ENCODE measurements at places on chromosomes 5 and 9. TPM values are rescaled to one million over a fixed set of nuclear protein-coding genes. Genes with fewer than 3 reads are reported as not detected.
A peak's percentile ranks its signal among the peaks of the same experiment; 100 is the strongest.

The UGT3A2 gene
- not detected for total RNA-seq

The IL9 gene
- not detected for total RNA-seq

The LRRTM2 gene
- under 0.01 TPM for total RNA-seq

The ALDH1A1 gene
- total RNA-seq, result 155 TPM

The GABRA1 gene
- not detected for total RNA-seq

The ADGRV1 gene
- total RNA-seq, result not detected

The PCDHA4 gene
- total RNA-seq, result 0.40 TPM

The SPINK13 gene
- total RNA-seq, result not detected

The ZNF300 gene
- total RNA-seq, result 7.2 TPM

The FGD3 gene
- not detected for total RNA-seq

The CEL gene
- total RNA-seq, result 0.57 TPM

The GZMA gene
- not detected for total RNA-seq

The ACTBL2 gene
- total RNA-seq, result not detected

DNA sequence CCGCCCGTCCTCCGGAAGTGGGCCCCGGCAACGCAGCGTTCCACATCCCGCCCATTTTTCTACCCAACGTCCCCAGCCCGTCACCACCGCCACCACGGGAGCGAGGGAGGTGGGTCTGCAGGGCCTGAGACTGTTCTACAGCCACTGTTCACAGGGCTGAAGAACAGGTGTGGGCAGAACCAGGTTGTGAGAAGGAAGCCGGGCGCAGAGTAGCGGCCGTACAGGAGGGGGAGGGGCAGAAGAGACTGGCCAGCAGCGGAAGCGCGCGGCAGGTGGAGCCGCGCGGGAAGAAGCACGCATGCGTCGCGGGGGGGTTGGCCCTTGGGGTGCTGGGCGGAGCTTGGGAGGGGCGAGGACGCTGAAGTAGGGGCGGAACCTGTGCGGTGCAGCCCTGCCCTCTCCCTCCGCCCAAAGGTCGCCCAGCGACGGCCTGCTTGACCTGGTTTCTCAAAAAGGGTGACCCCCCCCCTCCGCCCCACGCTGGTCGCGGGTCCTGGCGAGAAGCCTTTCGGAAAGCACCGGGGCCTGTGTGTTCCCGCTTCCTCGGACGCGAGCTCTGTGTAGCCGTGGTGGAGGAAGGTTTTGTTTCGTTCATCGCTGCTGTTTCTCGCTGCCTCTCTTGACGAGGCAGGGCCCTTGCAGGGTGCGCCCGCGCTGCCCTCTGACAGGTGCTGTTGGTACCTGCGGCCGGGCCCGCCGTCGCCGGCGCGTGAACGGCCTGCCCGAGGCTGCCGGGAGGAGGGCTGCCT lies 7.8 kb upstream of the MGAT1 start:
- DNase-seq, result peak; percentile 91

DNA sequence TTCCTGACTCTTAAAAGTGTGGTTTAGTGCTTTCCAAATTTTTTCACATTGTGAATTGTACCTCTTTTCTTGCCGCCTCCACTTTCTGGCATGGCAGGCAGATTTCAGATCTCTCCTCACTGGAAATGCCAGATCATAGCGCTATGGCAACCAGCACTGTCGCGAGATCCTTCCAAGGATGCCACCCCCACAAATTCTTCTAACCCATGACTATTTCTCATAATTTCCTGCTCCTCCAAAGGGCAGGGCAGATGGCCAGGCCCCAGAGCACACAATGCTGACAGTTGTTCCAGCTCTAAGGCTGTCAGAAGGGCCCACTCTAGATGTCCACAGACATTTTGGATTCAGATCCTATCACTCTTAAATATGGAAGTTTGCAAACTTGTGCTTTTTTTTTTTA lies 446.2 kb upstream of the RIOK2 start:
- peak; percentile 95 for DNase-seq

GRCh38 chr9:88651682-88652633 lies 117.0 kb downstream of the NXNL2 start:
- peak; percentile 97 for DNase-seq

DNA sequence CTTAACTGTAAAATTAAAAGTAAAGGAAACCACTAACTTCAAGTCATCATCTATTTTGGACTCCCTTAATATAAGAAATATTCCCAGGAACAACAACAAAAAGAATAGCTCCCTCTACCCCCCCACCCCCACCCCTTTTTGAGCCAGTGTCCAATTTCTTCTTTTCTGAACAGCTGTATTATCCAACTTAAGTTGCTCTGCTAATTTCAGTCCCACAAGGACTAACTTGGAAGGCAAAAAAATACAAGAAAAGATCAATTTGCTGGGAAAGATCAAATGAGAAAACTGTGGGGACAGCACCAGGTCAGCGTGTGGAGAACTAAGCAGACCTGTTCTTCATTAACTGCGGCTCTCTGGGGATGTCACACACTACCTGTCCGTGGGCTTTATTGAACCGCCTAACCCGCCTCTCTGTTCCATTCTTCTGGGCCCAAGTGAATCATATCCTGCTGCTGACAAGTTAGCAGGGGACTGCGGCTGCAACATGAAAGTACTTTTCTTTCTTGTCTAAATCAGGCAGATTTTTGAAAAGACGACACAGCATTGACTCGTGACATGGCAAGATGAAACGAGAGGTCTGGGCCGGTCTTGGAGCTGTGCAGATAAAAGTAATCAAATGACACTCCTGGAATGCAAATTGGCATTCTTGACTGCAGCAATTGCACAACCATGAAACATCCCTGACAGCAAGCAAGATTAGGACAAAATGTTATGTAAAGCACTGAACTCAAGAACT lies 2.7 kb downstream of the BNC2 start:
- DNase-seq, result peak; percentile 80

DNA sequence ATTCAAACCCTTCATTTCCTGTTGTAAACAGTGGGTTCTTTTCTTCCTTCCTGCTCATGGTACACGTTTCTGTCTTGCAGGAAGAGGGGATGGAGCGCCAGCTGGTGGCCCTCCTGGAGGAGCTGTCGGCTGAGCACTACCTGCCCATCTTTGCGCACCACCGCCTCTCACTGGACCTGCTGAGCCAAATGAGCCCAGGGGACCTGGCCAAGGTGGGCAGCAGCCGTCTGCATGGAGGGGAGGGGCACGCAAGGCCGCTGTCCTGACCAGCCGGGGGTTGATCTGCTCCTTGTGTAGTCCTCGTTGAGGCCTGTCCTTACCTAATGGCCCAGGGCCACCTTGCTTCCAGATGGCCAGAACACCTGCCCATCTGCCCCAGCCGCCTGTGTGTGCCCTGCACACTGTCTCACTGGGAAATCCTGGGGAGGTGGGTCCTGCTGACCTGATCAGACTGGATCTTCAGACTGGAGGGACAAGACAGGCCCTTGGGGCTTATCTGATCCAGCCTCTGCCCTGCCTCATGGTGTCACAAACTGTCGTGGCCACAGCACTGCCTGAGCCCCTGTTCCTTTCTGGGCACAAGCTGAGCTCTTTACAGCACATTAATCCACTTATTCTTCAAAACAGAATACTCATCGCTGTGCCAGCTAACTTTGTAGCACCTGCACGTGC lies 44.7 kb downstream of the LRSAM1 start:
- no peak for DNase-seq

GRCh38 chr5:140176031-140176387 lies 1.0 kb downstream of the CYSTM1 start:
- DNase-seq, result no peak

- DNase-seq, result no peak
Measured at GRCh38 chr9:99713838-99714306, 107.8 kb upstream of the NR4A3 start.

- DNase-seq, result peak; percentile 30
Measured at GRCh38 chr5:9302218-9302617, 243.7 kb downstream of the SEMA5A start.

DNA sequence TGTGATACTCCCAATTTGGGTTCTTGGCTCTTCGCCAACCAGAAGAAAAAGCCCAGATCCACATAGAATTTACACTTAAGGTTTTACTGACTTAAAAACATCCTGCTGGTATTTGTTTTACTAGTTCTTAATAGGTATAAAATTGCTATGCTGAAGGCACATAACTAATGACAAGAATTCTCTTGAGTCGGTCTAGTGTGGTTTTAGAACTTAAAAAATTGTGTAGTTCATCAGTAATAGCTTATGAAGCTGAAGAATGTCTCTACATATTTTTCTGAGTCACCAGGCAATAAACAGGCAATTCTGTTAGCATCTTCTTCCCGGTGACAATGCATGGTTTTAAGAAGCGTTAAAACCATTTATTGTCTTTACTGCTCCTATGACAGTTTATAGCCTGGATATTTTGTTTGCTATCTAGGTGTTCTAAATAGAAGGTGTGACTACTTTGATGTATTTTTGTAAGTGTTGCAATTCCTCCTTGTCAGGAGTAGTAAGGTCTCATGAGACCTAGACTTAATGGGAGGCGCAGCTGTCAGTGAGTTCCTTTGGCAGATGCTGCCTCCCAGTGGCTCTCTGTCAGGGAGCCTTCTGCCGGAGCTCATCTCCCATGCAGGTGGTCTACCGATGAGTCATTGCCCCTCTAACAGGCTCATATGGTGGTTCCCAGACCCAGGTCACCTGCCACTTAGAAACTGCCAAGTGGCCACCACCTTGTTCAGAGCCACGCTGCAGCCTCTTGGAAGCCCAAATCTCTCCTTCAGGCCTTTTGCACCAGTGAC lies 173.8 kb downstream of the MAST4 start:
- DNase-seq, result peak; percentile 17

DNA sequence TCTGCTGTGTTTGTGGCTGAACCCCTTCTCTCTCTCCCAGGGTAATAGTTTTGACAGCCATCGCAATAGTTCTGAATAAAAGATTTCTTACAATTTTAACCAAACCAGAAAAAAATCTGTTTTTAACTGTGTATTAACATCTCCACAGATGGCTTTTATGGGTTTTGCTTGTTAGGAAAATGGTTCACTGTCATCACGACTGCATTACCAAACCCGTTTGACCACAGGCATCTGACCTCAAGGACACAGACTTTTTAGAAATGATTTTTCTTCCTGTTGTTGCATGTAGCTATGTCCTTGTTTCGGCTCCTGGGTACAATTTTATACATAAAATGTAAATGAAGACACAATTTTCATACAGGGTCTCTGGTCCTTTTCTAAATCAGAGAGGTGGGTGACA lies 316.1 kb downstream of the IRX1 start:
- DNase-seq, result no peak

- DNase-seq, result no peak
Measured at GRCh38 chr9:93307468-93308157, 123.7 kb downstream of the WNK2 start.

- no peak for DNase-seq
Measured at GRCh38 chr9:111644195-111644772, 13.2 kb downstream of the DNAJC25 start.

GRCh38 chr9:2478421-2478820 lies 143.2 kb upstream of the VLDLR start:
- no peak for DNase-seq

GRCh38 chr5:149838881-149839739 lies 105.5 kb downstream of the PDE6A start:
- peak; percentile 63 for DNase-seq

DNA sequence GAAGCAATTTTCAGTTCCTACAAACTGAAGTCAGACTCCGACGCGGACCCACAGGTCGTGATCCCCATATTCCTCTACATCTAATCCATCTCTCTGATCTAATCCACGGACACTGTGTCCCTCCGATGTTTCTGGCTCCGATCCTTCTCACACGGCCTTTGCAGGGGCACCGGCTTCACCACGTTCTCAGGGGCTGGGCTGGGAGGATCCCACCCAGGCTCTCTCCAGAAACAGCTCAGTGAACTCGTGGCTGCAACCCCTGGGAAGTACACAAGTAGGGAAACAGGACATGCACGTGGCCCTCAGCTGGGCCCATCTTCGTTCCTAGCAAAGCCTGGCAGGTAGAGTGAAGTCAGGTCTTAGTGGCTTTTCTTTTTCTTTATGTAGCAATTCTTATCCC lies 49.1 kb upstream of the OLFM1 start:
- no peak for DNase-seq

GRCh38 chr5:25027061-25027460 lies 382.3 kb upstream of the CDH10 start:
- no peak for DNase-seq

DNA sequence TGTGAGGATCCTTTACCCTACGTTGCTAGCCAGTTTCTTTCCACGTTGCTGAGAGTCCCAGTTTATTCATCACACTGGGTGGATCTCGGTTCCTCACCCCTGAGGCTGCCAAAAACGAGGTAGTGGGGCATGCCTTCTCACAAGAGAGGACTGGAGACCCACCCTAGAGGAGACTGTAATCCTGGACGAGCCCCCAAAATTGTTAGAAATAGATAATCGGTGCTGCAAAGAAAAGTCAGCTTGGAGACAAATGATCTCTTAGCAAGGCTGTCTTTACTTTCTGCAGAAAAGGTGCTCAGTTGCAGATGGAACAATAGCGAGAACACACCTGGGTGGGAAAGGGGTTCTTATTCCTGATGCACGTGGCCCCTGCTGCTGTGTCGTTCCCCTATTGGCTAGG lies 101.8 kb downstream of the TMEM167A start:
- no peak for DNase-seq

DNA sequence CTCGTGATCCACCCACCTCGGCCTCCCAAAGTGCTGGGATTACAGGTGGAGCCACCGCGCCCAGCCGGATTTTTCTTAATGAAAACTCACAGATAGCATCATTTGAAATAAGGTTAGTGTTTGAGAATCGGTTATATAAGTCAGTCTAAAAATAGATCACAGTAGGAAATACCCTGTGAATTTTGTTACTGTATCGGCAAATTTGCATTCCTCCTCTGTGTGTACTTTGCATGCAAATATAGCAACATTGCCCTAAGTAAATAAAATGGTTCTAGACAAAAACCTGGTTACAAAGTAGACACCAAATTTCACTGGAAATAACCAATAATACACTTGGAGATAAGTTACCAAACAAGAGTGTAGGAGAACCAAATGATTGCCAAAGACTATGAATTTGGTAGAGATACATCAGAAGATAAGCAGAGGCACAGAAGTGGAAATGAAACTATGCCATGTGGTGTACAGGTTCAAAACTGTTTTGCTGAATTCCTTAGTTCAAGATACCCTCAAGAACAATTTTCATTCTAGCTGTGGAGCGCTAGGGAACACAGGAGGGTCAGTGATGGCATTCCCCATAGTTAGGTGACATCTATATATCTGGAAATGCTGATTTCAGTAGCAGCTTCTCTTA lies 58.1 kb downstream of the ICE1 start:
- no peak for DNase-seq

DNA sequence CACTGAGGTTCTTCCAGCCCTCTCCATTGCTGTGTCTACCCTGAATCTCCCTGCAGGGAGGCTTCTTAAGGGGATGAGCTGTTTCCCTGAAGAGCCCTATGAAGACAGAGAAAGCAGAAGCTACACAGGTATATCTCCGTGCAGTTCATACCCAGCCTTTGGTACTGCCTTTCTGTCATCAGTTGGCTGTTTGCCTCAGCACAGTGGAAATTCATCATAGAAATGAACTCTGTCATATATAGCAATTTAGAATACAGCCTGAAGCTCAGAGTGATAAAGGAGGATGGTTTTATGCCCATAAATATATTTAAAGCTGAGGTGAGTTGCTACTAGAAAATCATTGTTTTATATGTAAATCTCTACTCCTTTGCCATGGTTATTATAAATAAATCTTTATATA lies 42.6 kb upstream of the KCNN2 start:
- no peak for DNase-seq

GRCh38 chr5:167626341-167627123 lies 664.9 kb upstream of the WWC1 start:
- DNase-seq, result peak; percentile 50

- peak; percentile 40 for DNase-seq
Measured at GRCh38 chr5:82396396-82396795, 118.2 kb upstream of the RPS23 start.
